ENCODE measurements at places on chromosomes 1 and 21.

DNA sequence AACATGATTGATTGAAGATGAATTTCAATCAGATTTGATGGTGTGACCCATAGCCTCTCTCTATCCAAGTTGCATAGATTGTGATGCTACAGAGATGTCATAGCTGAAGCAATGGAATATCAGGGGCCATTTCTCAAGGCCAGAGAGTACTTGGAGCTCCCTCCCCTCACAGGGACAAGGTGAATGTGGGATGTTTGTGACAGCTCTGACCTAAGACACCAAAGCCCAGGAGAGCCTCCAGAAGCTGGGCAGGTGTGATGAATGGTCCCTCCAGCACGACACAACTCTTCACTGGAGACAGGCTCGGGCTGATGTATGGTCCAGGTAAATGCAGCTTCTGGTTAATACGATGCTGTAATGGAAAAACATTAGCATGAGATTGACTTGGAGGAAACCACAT lies 101.0 kb upstream of the ZC3H12A start:
- DNase-seq, result no peak

- DNase-seq, result no peak
Observed at GRCh38 chr1:32100359-32100758, 7.5 kb upstream of the KPNA6 start.

GRCh38 chr1:225845571-225846259 lies 35.8 kb downstream of the EPHX1 start:
- DNase-seq, result peak; percentile 85

- DNase-seq, result peak; percentile 64
Observed at GRCh38 chr21:46500224-46500861, 41.7 kb downstream of the DIP2A start.

DNA sequence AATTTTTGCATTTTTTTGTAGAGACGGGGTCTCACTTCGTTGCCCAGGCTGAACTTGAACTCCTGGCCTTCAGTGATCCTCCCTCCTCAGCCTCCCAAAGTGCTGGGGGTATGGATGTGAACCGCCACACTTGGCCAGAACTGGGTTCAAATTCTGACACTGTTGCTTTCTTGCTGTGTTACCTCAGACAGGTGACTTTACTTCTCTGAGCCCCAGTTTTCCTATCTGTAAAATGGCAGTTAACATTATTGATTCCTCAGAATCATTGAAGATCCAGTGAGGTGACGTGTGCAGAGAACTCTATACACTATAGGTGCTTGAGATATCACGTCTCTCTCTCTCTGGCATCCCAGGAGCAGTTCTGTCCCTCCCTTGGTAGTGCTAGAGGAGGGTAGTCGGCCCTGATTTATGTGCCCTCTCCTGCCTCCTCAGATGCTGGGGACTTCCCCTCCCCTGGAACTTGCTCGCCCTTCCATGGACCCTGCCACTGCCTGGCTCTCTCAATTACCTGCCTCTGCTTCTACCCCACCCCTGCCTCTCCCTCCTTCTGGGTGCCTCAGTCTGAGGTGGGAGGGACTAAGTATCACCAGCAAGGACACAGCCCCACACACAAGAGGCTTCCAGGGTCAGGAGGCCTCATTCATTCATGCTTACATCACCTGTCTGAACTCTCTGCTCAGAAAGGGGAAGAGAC lies 2.8 kb upstream of the HPCA start:
- no peak for DNase-seq

- DNase-seq, result no peak
Observed at GRCh38 chr1:67738401-67738800, 53.4 kb downstream of the GADD45A start.

DNA sequence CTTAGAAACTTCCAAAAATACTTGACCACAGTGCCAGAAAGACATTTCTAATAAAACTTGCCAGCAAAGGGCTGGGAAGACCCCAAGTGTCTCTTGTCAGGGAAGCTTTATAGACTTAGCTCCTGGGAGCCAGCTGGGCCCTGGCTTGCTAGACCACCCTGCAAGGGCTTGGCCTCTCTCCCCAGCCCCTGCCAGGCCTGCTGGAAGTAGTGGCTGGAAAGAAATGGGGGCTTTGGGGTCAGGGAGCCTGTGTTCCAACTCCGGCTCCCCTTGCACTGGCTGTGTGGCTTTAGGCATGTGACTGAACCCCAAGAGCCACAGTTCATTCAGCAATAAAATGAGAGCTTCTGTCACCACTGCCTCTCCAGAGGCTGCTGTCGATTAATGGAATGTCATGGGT lies 31.1 kb downstream of the H3-3A start:
- no peak for DNase-seq

GRCh38 chr1:243261390-243261789 lies 5.5 kb downstream of the SDCCAG8 start:
- DNase-seq, result no peak

DNA sequence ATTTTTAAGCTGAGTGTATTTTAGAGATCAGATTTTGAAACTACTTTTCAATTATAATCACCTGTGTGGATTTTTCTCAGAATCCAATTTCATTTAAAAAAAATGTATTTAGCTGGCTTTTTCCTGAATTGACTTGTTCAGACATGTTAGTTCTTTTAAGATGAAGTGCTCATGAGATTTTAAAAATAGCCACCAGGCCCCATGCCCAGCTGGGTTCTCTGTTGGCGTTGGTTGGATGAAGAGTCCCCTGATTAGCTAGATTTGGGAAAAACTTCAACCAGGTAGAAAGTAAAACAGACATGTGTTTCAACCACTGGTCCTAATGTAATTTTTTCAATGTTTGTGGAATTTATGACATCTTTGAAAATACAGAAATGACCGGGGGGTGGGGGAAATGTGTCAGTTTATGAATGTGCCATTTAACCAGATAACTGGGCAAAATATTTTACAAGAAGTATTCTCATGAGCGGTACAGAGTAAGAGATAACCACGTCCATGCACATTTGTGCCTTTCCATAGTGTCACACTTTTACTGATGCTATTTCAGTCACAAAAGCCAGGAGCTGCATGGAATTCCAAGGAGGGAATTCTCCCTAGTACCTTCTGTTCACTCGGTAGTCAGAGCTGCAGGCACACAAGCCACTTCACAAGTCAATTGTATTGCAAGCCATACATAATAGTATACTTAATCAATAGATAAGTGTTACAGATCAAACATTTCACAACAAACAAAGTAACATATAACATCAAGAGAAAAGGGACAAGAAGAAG lies 51.1 kb downstream of the KCNK1 start:
- no peak for DNase-seq

DNA sequence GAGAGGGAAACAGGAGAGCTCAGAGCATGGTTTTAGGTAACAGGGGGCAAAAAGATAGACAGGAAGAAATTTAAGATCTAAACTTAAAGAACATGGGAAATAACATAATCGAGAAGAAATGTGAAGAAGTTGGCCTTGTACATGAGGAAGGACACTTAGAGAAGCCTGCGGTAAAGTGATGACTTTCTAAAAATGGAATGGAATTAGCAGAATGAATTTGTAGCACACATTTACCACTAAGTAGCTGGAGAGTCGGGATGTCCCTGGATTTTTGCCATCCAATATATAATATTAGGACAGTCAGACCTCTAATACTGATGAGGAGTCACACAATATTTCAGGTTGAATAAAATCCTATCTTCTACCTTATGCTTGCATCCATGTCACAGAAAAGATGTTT lies 77.7 kb upstream of the C1orf87 start:
- DNase-seq, result no peak

GRCh38 chr1:152013664-152014237 lies 20.1 kb upstream of the S100A10 start:
- peak; percentile 79 for DNase-seq

- no peak for DNase-seq
Observed at GRCh38 chr1:56401191-56401590, 178.2 kb downstream of the PLPP3 start.

- no peak for DNase-seq
Observed at GRCh38 chr1:218969006-218969405, 204.7 kb upstream of the LYPLAL1 start.

GRCh38 chr1:54795356-54795665 lies 5.8 kb downstream of the TTC22 start:
- DNase-seq, result no peak

- no peak for DNase-seq
Observed at GRCh38 chr1:99784143-99784542, 17.7 kb upstream of the FRRS1 start.

GRCh38 chr1:162222014-162222413 lies 152.5 kb downstream of the NOS1AP start:
- no peak for DNase-seq

DNA sequence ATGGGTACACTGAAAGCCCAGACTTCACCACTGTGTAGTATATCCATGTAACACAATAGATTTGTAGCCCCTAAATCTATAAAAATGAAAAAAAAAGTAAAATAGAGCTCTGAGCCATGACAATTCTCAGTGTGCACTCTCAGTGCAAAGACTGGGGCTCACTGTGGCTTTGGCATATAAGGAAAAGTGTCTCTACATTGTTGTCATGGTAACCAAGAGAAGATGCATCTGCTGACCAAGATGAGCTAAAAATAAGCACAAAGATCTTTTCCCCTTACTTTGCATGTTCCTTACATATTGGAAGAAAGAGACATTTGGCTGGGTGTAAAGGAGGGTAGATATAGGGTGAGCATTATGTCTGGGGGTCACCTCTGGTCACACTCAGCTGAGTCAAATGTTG lies 12.0 kb downstream of the PGLYRP4 start:
- no peak for DNase-seq

DNA sequence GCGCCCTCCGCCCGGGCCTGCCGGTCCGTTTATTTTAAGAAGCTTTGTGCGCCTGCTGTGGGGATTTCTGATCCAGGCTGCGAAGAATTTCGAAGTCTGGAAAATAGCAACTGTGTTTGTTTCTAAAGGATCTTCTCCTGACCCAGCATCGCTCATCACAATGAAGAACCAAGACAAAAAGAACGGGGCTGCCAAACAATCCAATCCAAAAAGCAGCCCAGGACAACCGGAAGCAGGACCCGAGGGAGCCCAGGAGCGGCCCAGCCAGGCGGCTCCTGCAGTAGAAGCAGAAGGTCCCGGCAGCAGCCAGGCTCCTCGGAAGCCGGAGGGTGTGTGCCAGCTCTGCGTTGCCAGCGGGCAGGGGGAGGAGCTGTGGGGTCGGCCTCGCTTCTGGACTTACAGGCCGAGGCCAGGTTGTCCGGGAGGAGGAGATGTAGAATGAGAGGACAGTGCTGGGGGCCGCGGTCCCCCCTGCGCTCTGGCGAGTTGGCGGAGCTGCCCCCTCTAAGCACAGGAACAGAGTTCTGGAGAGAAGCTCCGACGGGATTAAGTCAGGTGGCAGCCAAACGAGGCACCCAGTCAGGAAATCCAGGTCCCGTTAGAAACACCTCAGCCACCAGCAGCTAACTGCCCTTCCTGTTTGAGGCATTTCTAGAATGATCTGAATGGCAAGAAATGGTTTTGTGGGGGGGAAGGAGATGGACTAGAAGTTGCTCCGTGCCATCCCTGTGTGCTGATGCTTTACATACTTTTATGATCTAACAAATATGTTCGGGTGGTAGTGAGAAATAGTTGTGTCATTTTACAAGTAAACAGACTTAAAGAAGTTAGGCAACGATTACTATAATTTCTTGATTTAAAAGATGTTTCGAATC lies 948 bp downstream of the TXLNA start:
- DNase-seq, result peak; percentile 65

- DNase-seq, result peak; percentile 35
Observed at GRCh38 chr1:8816264-8816663, 1.2 kb downstream of the RERE start.

DNA sequence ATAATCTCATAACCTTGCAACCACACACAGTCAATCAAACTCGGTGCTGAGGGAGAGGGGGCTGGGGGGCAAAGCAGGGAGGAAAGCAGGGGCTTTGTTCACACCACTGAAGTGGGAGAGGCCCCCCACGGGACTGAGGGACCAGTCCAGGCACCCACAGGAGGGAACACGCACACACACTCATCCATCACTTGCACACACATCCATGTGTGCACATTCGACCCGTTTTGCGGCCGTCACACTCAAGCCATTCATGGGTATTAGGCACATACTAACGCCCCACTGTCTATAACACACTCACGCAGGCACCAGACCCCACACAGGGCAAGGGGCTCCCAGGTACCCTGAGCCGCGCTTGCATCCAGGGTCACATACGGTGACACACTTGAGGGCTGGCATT lies 14.0 kb downstream of the EFNA3 start:
- DNase-seq, result no peak

DNA sequence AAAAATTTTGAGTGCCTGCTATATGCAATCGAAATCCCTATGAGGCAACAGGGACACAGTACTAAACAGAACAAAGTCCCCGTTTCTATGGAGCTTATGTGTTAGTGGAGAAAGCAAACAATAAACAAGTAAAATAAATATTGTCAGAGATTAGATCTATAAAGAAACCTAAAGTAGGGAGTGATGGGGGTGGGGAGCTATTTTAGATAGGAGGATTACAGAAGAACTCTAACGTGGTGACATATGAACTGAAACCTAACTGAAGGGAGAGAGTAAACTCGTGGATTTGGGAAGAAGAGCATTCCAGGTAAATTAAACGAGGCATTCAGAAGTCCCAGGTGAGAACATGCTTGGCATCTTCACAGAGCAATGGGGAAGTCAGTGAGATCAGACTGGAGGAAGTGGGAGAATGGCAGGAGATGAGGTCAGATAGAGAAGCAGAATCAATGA lies 154.5 kb downstream of the DENND1B start:
- DNase-seq, result no peak

GRCh38 chr1:162232034-162232711 lies 144.5 kb downstream of the SPATA46 start:
- no peak for DNase-seq

DNA sequence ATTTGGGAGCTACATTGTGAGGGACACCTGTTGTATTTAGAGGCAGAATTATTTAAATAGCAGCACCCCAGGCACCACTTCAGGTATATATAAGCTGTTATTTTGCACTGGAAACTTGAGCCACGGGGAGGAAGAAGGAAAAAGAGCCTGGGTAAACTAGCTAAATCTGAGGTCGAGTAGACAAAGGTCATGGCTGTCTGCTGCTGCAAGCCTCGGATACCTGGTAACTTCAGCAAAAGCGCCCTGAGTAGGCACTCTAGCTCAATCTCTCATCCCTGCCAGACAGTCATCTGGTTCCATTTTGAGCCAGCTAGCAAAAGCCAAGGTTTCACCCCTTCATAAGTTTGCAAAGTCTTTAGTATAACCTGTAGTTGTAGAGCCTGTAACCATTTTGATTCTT lies 101.9 kb upstream of the ZNF644 start:
- DNase-seq, result no peak

- DNase-seq, result peak; percentile 24
Observed at GRCh38 chr21:25405984-25406383, 201.3 kb downstream of the MRPL39 start.
